ENCODE measurements at places on chromosomes 11 and 22.

GRCh38 chr11:27972522-27973170 is 135.3 kb downstream of the KIF18A start:
- no peak for DNase-seq

- DNase-seq = peak; percentile 82
These were observed at the start of gene VPS51 for GRCh38 chr11:65095974-65096806. Gene VPS51, plus strand, starts transcription at chr11:65096214. Its CDS starts 37 bp downstream, at chr11:65096251.

DNA sequence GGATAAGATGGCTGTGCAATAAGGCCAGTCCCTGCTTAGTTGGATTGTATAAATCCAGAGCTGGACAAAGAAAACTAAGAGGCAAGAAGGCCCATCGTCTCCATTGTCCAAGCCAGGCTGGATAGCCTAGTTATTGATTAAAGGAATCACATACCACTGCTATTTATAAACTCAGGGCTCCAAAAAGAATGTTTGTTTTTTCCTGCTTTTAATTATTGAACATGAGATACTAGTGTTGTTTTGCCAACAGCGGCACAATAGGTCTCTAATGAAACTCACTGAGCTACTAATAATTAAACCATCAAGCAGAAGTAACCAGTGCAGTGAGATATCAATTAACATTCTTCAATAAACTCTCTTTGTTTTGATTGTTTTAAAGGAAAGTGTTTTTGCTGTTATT is 259.7 kb downstream of the INSC start:
- DNase-seq = no peak

DNA sequence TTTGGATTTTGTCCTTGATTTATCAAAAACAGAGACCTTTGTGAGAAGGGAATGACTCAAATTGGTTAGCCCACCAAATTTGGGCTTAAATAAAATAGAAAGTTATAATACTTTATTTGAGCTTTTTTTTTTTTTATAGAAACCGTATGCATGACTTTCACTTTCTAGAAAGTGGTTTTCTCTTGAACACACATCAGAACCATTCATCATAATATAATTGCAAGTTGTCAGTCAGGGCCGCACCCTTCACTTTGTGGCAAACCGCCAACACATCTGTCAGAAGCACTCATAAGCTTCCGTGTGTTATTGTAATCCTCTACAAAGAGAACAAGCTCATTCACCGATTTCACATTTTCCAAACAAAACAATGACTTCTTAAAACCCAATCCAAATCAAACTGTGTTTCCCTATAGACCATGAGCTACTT is 76.1 kb downstream of the SOX6 start:
- no peak for DNase-seq

DNA sequence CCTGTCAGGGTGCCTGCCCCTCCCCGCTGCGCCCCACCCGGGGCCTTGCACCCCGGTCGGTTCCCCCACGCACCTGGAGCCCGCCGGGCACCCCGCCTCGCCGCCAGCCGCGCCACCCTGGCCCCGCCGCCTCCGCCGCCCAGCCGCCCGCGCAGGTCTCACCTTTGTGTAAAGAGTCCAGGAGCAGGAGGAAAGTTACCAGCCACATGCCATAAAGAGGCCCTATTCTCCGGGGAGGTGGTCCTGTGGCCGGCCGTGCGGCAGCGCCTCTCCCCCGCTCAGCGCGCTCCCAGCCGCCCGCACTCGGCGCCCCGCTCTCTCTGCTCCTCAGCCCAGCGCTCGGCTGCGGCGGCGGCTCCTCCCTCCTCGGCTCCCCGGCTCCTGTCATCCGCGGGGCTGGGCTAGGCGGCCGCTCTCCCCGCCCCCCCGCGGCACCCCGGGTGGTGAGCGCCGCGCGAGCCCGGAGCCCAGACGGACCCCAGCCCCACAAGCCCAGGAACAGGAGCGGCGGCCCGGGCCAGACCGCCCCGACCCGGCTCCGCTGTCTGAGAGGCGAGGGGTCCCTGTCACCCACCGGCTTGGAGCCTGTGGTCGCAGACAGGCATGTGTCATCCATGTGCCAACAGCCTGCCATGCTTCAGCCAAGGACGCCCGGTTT is at the start of gene DSCAML1:
TSS of gene DSCAML1 (minus strand) at position 345 of the 658 bp plus-strand sequence. CDS start at position 208, 137 bp downstream.
- peak; percentile 82 for DNase-seq

DNA sequence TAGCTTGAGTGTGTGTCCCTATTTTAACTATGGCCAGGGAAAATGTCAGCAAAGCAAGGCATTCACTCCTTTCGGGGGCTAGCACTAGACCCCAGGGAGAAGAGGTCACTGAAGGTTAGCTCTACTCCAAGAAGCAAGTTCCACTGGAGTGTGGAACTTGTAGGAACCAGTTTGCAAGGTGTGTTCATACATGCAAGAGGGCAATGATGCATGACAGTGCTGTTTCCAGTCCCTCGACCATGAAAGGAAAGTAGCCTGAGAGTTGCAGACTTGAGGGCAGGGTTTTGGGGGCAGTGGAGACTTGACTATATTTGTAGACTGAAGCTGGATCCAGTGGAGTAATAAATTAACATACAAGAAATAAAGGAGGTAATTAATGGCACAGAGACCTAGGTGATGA is 21.6 kb upstream of the SLC36A4 start:
- DNase-seq = no peak

- DNase-seq = peak; percentile 3
These were observed 802 bp downstream of the KBTBD3 start for GRCh38 chr11:106076171-106076918.

DNA sequence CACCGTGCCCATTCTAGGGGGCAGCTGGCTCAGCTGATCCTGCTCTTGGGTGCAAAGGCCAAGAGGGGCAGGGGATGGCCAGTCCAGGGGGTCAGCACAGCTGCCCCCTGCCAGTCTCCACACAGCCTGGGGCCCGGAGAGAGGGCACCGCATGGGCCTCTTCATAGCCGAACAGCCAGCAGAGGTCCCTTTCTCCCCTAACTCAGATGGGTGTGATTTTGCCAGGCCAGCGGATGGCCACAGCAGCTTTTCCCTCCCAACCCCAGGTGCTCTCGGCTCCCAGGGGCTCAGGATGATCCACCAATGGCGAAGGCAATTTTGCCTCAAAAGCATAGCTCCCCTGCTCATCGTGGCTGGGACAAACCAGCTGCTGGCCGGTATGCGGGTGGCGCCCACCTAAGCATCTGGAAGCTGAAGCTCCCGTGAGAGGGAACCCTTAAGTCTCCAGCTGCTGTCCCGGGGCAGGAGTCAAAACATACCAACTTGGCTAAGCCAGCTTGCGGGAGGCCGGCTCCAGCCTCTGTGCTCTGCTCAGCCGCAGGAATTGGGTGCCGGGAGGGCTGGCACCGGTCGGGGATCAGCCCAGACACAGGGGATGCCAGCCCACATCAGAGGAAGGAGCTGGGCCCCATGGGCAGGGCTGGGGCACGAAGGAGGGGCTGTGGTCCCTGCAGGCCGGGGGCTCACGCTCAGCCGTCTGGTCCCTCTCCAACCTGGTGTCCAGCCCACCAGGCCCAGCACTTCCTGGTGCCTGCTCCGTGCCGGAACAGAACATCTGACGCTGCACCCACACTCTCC is 30.5 kb upstream of the GNB1L start:
- no peak for DNase-seq

DNA sequence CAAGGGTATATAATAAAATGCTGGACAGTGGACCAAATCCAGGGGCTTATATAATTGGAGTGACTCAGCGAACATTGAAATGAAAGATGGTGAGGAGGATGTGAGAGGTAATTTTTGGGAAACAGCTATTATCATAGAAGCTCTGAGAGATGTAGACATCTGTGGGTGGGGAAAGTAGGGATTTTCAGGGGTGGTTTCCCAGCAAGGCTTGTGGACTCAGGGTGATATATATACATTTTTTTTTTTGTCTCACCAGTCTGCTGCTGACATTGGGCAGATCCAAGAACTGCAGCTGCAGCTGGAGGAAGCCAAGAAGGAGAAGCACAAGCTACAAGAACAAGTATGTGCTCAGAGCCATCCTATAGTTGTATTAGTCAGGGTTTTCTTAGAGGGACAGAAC is 208.1 kb downstream of the MYO18B start:
- DNase-seq = peak; percentile 38

DNA sequence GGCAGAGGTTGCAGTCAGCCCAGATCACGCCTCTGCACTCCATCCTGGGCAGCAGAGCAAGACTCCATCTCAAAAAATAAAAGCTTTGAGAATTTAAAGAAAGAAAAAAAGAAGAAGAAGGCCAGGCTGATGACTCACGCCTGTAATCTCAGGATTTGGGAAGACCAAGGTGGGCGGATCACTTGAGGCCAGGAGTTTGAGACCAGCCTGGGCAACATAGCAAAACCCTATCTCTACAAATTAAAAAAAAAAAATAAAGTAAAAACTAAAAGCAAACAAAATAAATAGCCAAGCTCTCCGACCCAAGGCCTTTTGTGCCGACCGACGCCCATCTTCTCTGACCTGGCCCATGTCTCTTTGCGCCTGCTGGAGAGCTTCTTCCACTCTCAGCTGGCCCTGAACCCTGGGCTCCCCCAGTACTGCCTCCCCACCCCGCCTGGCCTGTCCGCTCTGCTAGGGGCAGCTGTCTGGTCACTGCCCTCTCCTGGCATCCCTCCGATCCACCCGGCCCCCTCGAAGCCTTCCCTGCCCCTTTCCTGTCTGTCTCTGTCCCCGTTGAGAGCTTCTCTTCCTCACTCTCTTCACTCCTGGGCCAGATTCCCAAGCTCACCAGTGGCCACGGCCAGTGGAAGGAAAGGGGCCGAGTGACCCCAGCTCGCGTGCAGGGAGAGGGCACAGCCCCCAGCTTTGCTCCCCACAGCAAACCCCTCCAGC is 4.8 kb upstream of the LSP1 start:
- no peak for DNase-seq

GRCh38 chr22:36853407-36854099 is 7.3 kb upstream of the NCF4 start:
- no peak for DNase-seq

DNA sequence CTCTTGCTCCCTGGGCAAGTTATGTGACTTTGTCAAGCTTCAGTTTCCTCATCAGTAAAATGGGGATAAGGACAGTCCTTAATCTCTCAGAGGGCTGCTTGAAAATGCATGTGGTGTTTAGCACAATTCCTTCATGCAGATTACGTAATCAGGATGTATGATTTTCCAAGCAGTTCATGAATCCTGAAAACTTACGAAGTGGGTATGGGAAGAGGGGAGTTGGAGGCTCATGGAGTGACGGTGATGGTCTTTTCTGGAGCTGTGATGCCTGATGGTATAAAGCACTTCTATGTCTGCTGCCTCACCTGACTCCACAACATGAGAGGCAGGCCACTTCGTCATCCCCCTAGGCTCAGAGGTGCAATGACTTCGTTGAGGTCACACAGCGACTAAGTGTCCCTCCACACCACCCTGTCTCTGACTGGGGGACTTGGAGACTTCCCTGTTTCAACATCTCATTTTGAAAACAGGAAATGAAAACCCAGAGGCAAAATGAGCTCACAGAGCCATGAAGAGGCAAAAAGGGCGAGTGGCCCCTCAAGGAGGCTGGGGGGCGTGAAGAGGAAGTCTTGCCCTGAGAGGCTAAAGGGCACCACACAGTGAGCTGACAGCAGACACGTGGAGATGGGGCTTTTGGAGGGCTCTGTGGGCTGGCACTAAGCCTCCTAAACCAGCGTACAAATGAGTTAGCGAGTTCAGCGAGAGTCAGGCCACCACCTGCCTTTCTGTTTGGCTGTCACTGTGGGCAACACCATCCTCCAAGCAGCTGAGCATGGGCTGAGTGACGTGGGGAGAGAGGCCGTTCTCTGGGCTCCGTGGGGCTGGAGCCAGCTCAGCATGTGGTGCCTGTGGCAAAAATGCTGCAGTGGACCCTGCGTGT is 10.1 kb downstream of the MCM5 start:
- DNase-seq = no peak

GRCh38 chr11:114061048-114061680 is 1.7 kb downstream of the ZBTB16 start:
- peak; percentile 53 for DNase-seq

DNA sequence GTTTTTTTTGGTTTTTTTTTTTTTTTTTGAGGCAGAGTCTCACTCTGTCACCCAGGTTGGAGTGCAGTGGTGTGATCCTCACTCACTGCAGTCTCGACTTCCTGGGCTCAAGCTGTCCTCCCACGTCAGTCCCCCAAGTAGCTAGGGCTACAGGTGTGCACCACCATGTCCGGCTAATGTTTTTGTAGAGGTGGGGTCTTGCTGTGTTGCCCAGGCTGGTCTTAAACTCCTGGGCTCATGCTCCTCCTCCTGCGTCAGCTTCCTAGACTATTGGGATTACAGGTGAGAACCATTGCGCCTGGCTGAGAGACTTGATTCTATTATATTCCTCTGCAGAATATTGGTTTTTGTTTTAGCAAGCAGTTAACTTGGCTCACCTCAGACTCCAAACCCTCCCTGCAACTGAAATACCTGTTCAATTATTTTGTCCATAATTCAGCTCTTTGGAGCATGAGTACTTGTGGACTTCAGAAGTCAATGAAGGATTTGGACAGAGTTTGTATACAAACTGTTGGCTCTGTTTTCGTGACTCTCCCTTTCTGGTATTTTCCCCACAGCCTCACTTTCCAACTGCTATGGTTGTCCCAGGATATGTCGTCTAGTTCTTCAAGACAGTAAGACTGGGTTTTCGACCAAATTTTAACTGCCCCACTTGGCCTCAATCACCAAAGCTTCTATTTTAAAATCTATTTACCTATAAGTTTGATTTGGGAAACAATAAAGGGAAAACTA is 69.1 kb upstream of the ADORA2A start:
- no peak for DNase-seq

DNA sequence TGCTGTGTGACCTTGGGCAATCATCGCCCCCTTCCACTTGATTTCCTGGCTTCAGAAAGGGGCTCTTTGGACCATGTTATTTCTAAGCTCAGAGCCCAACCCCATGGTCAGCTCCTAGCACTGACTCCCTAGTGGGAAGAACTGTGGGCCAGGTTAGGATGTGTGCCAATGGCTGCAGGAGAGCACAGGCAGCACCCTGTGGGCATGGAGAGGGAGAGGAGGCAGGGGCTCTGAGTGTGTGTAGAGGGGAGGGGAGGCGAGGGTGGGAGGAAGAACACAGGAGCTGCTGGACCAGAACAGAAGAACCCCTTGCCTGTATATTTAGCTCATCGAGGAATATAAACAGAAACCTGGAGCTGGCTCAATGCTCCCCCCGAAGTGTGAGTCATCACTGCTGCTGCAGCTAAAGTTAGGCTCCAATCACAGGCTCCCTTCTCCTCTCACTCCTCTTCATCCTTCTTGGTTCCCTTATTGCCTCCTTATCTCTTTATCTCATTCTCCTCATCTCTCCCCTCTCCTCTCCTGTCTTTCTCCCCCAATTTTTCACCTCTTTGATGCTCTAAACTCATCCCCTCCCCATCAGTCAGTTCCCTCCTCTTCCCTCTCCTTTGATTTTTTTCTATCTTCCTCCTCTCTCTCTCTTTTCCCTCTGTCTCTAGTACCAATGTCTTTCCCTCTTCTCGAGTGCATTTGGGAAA is 14.5 kb upstream of the RPS19BP1 start:
- DNase-seq = no peak

DNA sequence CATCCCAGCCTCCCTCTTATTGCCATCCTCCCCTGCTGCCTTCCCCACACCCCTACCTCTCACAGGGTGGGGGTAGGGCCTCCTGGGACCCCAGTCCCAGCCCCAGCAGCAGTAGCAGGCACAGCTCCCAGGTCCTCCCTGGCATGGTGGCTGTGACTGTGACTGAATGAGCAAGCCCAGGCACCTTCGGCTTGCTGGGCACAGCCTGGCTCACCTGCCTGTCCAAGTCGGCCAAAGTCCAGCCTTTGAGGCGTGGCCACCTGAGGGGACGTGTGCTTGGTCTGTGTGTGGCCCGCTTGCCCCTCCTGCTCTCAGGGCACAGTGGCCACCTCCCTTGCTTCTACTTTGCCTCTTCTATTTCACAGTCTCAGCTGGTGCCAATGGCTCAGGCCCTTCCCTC is at the start of gene TREH:
TSS of gene TREH (minus strand) at position 168 of the 400 bp plus-strand sequence. CDS start at position 145, 23 bp downstream.
- DNase-seq = no peak
